ENCODE measurements at places on chromosomes 1 and 21.

DNA sequence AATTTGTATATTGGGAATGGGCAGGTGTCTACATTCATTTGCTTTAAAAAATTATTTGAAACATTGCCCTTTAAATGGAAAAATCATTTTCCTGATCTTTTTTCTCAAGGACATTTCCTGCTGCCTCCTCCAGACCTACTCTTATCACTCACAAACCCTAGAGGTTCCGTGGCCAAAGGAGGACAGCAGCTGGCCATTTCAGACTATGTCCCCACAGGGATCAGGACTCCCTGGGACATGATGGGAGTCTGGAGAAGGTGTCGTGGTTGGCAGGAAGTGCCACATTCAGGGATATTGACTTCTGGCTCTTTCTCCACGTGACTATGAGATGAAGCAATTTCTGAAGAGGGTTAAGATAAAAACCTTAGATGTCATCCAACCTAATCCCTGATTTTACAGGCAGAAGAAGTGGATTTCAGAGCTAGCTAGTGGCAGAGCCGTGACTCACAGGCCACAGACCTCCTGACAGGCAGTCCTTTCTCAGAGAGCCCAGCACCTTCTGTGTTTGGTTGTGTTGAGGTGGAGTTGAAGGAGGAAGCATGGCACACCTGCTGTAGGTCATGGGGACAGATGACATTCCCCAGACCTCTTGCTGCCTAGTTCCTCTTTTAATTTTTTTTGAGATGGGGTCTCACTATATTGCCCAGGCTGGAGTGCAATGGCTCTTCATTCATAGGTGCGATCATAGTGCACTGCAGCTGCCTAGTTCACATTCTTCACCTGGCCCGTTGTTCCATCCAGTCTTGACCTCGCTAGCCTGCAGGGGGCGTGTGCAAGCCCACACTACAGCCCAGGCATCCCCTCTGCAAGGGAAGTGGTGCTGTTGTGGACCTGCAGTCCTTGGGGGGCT lies 25.5 kb upstream of the IL10 start:
- H3K27me3 ChIP-seq: no peaks in the 10 kb centered on the region
- peaks cover 15% of the 10 kb centered on the region for H3K4me1 ChIP-seq
- peak; percentile 58 for DNase-seq

GRCh38 chr1:109838838-109839240 lies 71.8 kb upstream of the CSF1 start:
- no peak overlapping the region for H3K4me3 ChIP-seq
- H3K27me3 ChIP-seq: no peaks in the 10 kb centered on the region
- H3K36me3 ChIP-seq: no peaks in the 10 kb centered on the region
- H3K4me1 ChIP-seq: no peaks in the 10 kb centered on the region
- no peak for DNase-seq

- no peak overlapping the region for H3K4me3 ChIP-seq
- no peaks in the 10 kb centered on the region for H3K36me3 ChIP-seq
- no peak for DNase-seq
- no peak overlapping the region for H3K27ac ChIP-seq
- no peaks in the 10 kb centered on the region for H3K27me3 ChIP-seq
These were observed 184.9 kb downstream of the ZC3H11B start for GRCh38 chr1:219427989-219428388.

DNA sequence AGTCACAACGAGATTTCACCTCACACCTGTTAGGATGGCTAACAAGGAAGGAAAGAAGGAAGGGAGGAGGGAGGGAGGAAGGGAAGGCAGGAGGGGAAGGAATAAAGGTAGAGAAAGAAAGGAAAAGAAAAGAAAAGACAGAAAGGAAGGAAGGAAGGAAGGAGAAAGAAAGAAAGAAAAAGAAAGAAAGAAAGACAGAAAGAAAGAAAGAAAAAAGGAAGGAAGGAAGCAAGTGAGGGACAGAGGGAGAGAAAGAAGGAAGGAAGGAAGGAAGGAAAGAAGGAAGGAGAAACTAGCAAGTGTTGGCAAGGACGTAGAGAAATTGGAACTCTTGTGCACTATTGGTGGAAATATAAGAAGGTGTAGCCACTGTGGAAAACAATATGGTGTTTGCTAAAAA lies 52.2 kb downstream of the CCDC185 start:
- no peaks in the 10 kb centered on the region for H3K36me3 ChIP-seq
- H3K4me1 ChIP-seq: no peaks in the 10 kb centered on the region
- no peaks in the 10 kb centered on the region for H3K27me3 ChIP-seq
- no peak overlapping the region for H3K4me3 ChIP-seq
- no peak overlapping the region for H3K27ac ChIP-seq

DNA sequence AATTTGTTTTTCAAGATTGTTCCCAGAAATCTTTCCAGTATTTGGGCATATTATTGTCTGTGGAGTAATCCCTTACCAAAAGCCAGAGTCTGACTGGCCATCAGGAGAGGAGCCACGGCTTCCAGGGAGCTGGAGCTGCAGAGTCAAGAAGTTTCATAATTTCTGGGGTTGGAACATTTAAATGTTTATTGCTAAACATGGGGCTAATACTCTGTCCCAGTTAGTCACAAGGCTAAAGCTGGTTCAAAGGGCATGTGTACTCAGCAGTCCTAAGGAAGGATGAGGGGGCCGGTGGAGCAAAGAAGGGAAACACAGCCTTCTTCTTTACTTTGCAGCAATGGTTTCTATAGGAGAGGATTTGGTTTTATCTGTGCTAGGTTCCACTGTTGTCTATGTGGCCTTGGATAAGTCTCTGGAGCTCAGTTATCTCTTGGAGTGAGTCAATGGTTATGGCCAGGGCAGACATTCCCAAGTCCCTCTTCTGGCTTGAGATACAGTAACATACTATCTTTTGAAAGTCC lies 9.5 kb downstream of the DENND2D start:
- H3K4me1 ChIP-seq: no peaks in the 10 kb centered on the region
- H3K36me3 ChIP-seq: peaks cover 17% of the 10 kb centered on the region

DNA sequence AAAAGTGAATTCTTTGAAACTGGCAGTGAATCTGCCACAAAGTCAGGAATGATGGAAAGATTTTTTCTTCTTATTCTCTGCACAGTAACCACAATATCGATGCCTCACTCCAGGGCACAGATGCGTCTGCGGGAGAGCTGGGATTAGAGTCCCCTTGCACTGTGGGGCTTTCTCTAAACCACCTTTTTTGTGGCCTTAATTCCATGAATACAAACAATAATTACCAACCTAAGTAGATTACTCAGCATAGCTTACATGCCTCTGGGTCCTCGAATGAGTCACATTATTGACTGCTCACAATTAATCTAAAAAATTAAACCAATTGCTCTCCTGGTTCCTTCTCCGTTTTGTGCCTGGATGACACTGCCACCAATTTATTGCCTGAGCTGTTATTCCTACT lies 125.8 kb downstream of the KAZN start:
- H3K4me3 ChIP-seq: no peak overlapping the region
- no peak overlapping the region for H3K27ac ChIP-seq
- no peaks in the 10 kb centered on the region for H3K4me1 ChIP-seq
- no peak for DNase-seq
- no peaks in the 10 kb centered on the region for H3K27me3 ChIP-seq

- no peak overlapping the region for H3K27ac ChIP-seq
- no peak for DNase-seq
- H3K4me3 ChIP-seq: no peak overlapping the region
These were observed 185.2 kb upstream of the TMEM51 start for GRCh38 chr1:14968251-14968851.

DNA sequence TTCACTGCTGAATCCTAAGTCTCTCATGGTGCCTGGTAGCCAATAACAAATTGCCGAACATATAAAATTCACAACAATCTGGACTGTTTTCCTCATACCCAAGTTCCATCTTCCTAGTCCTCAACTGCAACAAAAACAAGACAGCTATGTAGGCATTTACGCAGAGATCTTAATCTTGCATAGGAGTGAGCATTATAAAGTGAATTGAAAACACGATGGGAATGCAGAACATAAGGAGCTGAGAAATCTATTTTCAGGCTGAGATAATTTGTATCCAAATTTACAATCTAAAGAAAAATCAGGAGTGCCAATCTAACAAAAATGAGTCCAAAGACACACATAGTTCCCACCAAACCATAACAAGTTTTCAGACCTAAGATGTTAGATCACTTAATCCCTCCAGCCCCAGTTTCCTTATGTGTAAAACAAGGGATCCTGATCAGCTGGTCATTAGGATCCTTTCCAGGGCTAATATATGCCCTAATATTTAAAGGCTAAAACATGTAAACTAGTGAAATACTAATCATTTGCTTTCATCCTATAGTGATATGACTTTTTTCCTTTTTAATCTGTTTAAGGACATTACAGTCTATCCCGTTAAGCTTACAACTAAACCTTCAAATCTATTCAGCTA lies 1.9 kb downstream of the SLC16A1 start:
- H3K36me3 ChIP-seq: no peaks in the 10 kb centered on the region
- no peaks in the 10 kb centered on the region for H3K27me3 ChIP-seq
- H3K4me3 ChIP-seq: no peak overlapping the region
- H3K27ac ChIP-seq: no peak overlapping the region
- DNase-seq: no peak

GRCh38 chr1:93680076-93680419 lies 1.6 kb downstream of the BCAR3 start:
- no peaks in the 10 kb centered on the region for H3K27me3 ChIP-seq
- no peak overlapping the region for H3K27ac ChIP-seq
- no peaks in the 10 kb centered on the region for H3K36me3 ChIP-seq
- no peak for DNase-seq
- no peaks in the 10 kb centered on the region for H3K4me1 ChIP-seq

- H3K27ac ChIP-seq: no peak overlapping the region
- no peak for DNase-seq
- H3K4me1 ChIP-seq: no peaks in the 10 kb centered on the region
- H3K36me3 ChIP-seq: no peaks in the 10 kb centered on the region
These were observed 95.1 kb upstream of the WLS start for GRCh38 chr1:68327414-68327813.

GRCh38 chr1:222543817-222544216 lies 4.1 kb downstream of the HHIPL2 start:
- no peak for DNase-seq
- no peaks in the 10 kb centered on the region for H3K36me3 ChIP-seq
- H3K4me1 ChIP-seq: no peaks in the 10 kb centered on the region
- H3K27me3 ChIP-seq: no peaks in the 10 kb centered on the region
- H3K4me3 ChIP-seq: no peak overlapping the region
- no peak overlapping the region for H3K27ac ChIP-seq

DNA sequence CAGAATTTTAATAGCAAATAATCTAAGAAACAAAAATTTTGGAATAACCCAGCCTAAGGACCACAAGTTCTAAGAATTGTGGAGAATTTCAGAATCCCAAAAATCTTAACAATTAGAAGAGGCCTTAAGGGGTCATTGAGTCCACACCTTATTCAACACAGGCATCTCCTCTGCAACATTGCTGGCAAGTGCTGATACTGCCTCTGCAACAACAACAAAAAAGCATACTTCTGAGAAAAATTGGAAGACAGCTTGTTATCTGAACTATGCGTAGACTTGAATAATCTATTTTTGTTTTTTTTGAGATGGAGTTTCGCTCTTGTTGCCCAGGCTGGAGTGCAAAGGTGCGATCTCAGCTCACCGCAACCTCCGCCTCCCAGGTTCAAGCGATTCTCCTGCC lies 24.0 kb upstream of the SLC2A1 start:
- H3K4me1 ChIP-seq: no peaks in the 10 kb centered on the region
- no peaks in the 10 kb centered on the region for H3K36me3 ChIP-seq
- H3K4me3 ChIP-seq: no peak overlapping the region

- peak overlapping the region; percentile 8 for H3K4me3 ChIP-seq
- H3K36me3 ChIP-seq: no peaks in the 10 kb centered on the region
- no peaks in the 10 kb centered on the region for H3K27me3 ChIP-seq
- H3K4me1 ChIP-seq: peaks cover 6% of the 10 kb centered on the region
- DNase-seq: peak; percentile 77
These were observed 152.8 kb downstream of the TENT5C start for GRCh38 chr1:117758444-117759316.

DNA sequence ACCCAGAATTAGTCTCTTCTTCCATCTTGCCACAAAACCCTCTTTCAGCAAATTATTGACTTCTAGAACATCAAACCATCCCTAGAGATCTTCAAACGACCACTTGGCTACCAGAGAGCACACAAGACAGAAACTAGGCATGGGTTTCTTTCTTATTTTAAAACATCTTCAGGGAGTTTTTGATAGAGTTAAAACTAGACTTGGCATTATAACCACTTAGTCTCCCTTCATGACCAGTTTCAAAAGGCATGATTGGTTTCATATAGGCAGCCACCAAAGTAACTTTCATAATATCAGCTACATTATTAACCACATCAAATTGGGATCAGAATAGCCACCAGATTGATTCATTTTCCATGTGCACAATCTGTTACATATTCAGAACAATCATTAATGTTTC lies 368.4 kb upstream of the GREM2 start:
- H3K4me1 ChIP-seq: no peaks in the 10 kb centered on the region
- no peaks in the 10 kb centered on the region for H3K36me3 ChIP-seq
- H3K4me3 ChIP-seq: no peak overlapping the region
- H3K27ac ChIP-seq: no peak overlapping the region
- DNase-seq: no peak

DNA sequence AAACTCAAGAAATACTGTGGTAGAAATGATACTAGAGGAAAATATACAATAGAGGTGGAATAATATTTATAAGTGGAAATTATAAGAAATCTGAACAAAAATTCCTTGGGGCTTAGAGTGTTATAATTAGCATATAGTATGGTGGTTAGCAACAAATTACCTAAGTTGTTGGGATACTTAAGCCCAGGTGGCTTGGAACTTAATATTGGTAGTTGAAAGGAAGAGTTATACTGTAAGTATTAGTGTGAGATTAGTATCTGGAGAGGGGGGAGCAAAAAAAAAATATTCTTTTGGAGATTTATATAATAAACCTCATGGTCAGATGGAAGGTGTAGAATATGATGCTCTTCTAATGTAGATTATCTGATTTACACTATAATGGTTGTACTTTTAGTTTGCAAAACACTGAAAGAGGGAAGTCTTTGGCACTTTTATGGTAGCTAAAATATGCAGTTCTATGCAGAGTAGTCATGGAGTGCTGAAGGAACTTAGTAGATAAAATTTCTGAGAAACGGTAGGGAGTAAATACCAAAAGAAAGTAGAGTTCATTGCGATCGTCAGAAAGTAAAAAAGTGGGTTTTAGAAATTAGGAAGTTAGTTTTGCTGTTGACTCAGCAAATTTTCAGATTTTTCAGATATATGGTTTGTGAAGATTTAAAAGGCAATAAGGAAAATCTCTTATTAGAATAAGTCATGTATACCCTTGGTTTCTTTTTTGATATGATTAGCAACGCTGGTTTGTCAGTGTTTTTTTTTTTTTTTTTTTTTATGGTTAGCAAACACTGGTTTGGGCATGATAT lies 45.7 kb downstream of the MTF2 start:
- no peak overlapping the region for H3K4me3 ChIP-seq
- H3K27me3 ChIP-seq: no peaks in the 10 kb centered on the region
- H3K4me1 ChIP-seq: peaks cover 2% of the 10 kb centered on the region
- no peak for DNase-seq

GRCh38 chr1:75725861-75726361 lies 1.4 kb downstream of the ACADM start:
- DNase-seq: peak; percentile 54
- H3K4me1 ChIP-seq: no peaks in the 10 kb centered on the region
- no peaks in the 10 kb centered on the region for H3K36me3 ChIP-seq
